ENCODE measurements at places on chromosomes 2 and 18. TPM values are rescaled to one million over a fixed set of nuclear protein-coding genes. Genes with fewer than 3 reads are reported as not detected.

DNA sequence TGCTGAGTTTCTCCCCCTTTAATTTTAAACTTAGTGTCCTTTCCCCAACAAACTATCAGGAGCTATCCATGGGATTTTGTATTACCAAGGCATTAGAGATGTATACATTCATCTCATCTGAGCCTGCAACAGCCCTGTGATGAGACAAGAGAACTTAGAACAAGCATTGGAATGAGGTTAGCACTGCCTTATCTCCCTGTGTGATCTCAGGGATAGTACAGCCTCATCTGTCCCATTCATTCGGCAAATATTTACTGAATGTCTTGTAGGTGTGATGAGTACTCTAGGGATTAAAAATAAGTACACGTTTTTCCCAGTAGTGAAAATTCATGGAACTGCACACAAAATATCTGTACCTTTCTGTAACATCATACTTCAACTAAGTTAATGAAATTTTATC lies 45.6 kb downstream of the PAIP2B start:
- DNase-seq, result no peak

FHOD3 gene
- 9.5 TPM for total RNA-seq

DNA sequence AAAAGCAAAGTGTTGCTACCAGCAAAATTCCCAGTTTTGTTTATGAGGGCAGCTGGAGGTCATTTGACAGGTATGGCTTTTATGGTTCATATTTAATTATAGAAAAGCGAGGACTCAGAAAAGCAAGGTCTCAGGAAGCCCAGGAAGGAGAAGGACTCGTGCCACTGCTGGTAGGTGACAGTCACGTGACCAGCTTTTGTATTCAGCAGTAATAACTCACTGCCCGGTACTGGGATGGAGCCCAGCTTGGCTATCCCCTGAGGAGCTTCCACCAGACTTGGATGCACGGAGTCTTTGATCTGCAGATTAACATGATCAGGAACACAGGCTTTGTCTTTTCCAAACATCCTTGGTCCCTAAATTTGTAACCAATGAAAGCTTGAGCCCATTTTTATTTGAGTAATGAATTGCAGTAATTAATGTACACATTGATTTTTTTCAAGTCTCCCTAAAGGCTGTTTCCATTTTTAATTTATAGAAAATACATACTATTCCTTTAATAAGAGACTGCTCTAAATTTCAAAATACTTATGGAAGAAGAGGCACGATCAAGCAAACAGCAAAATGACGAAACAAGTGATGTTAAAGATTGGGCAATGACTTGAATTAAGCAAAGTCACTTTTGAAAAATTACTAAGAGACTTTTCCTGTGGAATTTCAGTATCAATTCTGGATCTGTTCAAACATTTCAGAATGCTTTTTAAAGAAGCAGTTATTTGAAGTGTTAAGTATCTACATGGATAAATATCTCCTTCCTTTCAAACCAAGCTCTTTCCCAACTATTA lies 251.7 kb upstream of the HNRNPA3 start:
- DNase-seq, result no peak

GRCh38 chr2:141301551-141301950 lies 829.3 kb downstream of the LRP1B start:
- no peak for DNase-seq

- no peak for DNase-seq
These were observed 58.7 kb downstream of the TMEM18 start for GRCh38 chr2:618422-618990.

GRCh38 chr2:226825056-226825455 lies 10.8 kb upstream of the RHBDD1 start:
- DNase-seq, result no peak

CYRIA gene
- 15.3 TPM for total RNA-seq

DNA sequence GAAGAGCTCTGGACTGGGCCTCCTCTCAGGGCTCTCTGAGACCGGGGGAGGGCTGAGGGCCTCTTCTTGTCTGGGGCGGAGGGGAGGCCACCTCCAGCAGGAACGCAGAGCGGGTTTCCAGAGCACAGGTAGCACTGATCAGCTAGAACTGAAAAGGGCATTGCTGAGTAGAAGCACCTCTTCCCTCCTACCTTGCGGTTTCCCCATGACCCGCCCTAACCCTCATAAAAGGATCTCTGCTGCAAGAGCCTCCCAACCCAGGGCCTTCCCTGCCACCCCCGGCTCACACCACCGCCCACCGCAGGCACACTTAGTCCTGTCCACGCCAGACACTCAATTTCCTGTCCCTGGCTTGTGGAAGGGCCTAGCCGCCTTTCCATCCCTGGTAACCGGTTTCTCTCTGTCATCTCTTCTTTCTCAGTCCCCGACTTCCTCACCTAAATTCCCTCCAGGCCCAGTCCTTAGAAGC lies 966 bp downstream of the ADCY3 start:
- no peak for DNase-seq

- peak; percentile 90 for DNase-seq
These were observed 24.7 kb upstream of the NMUR1 start for GRCh38 chr2:231554748-231555545.

HOXD13 gene
- 33.5 TPM for total RNA-seq
